ENCODE measurements at places on chromosomes 5 and 9.

DNA sequence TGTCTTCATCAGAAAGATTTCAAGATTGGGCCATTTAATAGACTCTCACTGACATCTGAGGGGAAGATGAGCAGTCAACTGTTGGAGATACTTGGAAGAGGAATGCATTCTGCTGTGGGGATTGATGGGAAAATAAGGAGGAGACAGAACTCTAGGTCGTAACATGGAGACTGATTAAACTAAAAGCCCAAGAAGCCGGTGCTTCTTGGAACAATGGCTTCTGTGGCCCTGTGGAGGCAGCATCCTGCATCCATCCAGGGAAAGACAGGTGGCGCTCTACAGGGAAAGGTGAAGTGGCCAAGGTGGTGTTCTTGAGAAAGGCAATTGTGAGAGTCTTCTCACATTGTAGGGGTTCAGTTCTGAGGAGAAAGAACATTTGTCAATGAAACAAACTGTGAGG is 31.3 kb downstream of the ZFAND5 start:
- DNase-seq, result no peak

GRCh38 chr5:179526978-179527377 is 23.4 kb upstream of the RUFY1 start:
- no peak for DNase-seq

DNA sequence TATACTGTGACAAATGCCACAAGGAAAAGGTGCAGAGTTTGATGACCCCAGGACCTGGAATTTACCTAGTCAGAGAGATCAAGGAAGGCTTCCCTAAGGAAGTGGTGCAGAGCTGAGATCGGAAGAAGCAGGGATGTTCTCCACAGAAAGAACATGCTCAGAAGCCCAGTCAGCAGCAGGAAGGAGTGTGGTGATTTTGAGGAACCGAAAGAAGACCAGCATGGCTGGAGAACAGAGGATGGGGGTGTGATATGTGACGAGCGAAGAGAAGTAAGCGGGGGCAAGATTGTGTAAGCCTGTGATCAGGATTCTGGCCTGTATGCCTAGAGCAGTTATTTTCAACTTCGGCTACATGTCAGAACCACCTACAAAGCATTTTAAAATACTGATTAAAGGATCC is 18.7 kb upstream of the PIK3R1 start:
- DNase-seq, result no peak

DNA sequence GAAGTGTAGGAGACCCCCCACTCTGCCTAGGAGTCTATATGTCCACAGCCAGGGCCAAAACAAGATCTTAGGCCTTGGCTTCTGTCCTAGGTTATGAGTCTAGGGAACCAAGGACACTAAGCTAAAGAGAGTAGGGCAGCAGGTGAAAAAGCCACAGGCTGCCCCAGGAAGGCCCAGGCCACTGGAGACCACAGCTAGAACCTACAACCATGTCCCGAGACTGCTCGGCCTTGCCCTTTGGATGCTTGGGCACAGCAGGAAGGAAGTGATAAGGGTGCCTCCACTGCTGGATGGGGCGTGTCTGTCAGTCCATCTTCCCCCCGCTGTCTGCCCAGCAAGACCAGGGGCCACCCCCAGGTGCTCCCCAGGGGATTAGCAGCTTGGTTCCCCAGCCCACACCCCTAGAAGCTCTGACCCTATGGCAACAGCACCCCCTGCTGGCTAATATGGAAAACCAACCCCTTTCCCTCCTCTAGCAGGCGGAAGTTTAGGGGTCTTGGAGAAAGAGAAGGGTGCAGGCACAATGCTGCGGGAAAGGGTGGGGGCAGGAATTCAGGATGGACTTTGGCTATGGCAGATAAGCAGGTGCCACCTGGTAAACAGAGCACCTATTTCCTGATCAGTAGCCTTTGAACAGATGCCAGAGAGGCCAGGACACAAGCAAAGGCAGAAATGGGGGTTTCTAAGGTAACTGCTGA is 10.5 kb upstream of the IRF1 start:
- peak; percentile 75 for DNase-seq

DNA sequence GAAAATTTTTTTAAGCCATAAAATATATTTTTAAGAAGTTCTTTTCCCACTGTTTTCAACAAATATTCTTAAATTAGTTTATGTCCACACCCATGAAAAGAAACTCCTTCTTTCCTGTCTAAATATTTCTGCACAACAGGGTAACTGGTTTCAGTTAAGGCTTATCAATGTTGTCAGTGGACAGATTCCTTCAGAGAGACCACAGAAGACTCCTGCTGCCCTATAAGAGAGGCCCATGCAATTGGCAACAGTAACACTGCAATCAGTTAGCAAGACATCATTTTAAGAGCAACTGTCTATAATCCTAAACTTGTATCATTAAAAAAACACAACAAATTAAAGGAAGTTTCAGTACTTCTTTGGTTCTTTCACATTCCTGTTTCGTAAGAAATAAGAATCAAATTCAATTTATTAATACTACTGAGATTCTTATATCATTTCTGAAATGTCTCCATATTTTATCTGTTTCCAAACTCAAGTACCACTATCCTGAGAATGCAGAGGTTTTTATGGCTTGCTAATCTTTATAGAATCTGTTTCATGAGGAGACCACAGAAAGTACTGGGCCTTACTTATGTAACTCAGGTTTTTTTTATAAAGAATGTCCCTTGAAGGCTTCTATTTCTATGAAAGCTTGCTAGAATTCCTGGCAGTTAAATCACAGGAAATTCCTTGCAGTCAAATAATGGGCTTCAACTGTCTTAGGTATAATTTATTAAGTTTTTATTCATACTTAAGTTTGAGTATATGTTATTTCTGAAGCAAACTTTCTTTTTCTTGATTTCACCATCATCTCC is 240.2 kb downstream of the RFX3 start:
- DNase-seq, result no peak

- DNase-seq, result no peak
Measured at GRCh38 chr9:69357030-69357775, 32.2 kb downstream of the ENTREP1 start.

DNA sequence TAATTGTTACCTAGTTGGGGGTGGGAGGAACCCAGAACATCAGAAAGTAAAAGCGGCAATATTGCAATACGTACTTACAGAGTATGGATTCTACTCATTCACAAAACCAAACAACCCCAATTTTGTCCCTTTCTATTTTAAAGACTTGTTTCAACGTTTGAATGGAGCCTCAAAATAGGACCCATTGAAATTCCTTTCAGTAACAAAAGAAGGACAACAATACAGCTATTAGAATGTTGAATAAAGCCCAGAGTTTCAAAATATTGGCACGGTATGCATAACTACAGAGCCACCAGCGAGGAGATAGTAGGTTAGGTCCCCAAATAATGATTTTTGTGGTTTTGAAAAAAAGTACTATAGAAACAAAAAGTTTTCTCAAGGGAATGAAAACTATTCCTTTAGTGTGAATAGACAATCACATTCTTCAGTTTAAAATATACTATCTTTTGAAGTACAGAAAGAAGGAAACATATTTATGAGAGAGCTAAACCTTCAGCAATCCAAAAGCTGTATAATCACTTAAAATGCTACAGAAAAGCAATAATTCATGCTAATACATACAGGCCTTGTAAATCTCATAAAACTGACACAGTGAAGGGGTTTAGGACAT is 235.5 kb downstream of the RFX3 start:
- DNase-seq, result no peak

- no peak for DNase-seq
Measured at GRCh38 chr9:91341258-91341746, 20.4 kb downstream of the AUH start.
